ENCODE measurements at places on chromosomes 12 and 14. TPM values are rescaled to one million over a fixed set of nuclear protein-coding genes. Genes with fewer than 3 reads are reported as not detected.

GRCh38 chr14:88069677-88070076 lies 64.7 kb downstream of the GPR65 start:
- DNase-seq: no peak

GRCh38 chr12:68631227-68631626 lies 20.5 kb downstream of the RAP1B start:
- DNase-seq: no peak

The VASH1 gene
- total RNA-seq: 4.8 TPM

DNA sequence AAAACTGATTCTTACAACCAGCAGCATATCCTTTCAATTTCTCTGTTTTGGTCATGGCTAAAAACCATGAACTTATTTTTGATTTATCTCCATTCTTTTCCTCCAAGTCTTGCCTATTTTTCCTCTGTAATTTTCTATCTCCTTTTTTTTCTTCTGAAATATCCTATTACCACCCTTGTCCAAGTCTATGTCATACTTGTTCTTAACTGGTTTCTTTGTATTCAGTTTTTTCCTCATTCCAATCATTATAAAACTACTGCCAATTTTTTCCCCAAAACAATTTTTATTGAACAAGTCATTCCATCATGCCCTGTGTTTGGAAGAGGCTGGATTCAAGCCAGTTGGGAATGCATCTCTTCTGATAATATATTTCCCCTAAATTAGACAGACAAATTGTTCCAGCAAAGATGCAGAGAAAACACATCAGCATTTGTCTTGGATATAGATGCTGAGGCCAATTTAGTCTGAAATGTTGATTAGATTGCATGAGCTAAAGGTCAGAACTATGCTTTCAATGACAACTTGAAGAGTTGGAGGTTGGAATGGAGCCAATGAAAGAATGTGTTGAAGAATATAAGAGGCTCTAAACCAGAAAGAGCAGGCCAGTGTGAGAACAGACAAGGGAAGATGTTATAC lies 30.7 kb downstream of the OTOGL start:
- no peak for DNase-seq

DNA sequence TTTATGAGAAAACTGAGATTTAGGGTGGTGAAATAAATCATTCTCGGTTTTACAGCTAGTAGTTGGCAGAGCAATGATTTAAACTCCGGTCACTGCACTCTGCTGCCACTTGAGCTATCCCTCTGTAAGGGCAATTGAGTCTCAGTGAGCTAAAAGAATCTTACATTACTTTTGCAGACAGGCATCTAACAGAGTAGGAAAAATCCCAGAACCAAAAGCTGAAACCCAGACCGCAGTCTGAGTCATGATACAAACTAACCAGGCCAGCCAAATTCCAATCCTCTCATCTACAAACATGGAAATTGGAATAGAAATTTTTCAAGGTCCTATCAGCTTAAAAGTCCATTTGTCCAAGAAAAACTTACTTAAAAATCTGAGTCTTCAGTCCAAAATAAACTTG lies 73.7 kb downstream of the ANKS1B start:
- no peak for DNase-seq

DNA sequence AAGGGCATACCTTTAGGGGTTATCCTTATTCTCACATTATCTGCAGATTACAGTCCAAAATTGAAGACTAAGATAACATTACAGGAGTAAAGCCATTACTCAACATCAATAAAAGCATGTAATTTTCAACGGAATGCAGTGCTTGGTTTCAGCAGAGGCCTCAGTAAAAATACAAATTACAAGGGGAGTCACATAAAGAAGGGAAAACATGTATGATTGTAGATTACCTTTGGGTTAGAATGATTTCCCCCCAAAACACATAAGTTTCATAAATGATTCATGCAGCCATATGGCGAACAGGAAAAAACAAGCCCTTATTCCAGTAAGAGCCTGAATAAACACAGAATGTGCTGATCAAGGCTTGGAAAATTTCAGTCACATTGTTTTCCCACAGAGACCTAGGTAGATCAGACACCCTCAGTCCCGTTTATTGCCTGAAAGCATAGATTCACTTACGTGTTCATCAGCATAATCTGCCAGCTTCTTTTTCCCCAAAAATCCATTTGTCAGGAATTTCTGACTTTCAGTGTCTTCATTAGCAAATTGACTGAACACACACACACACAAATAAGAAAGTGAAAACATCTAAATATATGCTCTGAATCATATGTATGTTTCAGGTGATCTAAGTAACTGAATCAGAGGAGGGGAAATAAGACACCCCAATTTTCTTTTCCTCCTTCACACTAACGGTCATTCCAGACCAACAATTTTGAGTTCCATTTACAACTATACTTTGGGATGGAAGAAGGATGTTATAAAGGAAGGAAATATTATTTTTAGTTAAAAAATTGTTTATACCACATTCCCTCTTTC lies 37.5 kb downstream of the SLC38A4 start:
- no peak for DNase-seq

The NAV3 gene
- 0.14 TPM for total RNA-seq

- DNase-seq: no peak
Observed at GRCh38 chr12:41008472-41008871, 179.6 kb upstream of the PDZRN4 start.

The KLHL28 gene
- total RNA-seq: 6.2 TPM

The PARPBP gene
- 33.5 TPM for total RNA-seq
